H1 (cell line): ENCODE measurements at places on chromosomes 6 and 20.

DNA sequence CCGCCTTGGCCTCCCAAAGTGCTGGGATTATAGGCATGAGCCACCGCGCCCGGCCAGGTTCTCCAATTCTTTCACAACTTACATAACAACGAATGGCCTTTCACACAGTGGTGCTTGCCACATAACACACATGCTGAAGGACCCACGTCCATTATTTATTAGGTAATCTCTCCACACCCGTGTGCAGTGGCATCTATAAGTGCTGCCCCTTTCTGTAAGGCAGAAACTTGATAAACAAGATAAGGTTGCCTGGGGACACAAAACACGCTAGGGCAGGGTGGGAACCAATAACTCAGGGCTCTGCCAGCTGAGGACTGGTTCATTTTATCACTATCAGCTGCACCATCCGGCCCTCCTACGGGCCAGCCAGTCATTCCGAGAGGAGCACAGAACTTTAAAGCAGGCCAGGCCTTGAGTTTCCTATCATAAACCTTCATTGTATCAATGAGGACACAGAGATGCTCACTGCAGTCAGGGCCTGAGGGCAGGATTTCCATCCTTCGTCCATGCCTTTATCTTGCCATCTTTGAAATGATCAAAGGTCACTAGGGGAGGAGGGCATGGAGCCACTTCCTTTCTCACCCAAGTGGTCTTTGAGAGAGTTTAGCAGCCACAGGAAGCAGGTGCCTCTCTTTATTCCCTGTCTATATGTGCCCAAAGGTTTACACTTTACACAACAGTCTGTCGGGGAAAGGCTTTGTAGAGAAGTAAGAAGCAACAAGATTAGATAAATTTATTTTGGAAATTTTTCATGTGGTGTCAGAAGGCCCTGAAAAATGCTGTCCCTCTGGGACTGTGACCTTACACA lies 37.6 kb downstream of the GPLD1 start:
- no peak for DNase-seq

DNA sequence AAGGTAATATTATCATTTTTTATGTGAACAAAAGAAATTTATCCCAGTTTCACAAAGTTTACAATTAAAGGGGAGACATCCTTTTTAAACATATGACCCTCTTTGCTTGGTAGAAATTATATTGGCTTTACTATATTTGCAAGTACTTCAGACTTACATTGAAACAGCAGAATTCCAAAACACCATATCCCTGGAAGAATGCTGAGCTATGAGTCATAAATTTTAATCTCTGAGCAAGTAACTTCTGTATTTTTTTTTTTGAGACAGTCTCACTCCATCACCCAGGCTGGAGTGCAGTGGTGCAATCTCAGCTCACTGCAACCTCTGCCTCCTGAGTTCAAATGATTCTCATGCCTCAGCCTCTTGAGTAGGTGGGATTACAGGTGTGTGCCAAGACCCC lies 240.4 kb downstream of the TBC1D32 start:
- no peak for DNase-seq

- DNase-seq, result no peak
These were observed 35.7 kb upstream of the CDH22 start for GRCh38 chr20:46343975-46344357.

DNA sequence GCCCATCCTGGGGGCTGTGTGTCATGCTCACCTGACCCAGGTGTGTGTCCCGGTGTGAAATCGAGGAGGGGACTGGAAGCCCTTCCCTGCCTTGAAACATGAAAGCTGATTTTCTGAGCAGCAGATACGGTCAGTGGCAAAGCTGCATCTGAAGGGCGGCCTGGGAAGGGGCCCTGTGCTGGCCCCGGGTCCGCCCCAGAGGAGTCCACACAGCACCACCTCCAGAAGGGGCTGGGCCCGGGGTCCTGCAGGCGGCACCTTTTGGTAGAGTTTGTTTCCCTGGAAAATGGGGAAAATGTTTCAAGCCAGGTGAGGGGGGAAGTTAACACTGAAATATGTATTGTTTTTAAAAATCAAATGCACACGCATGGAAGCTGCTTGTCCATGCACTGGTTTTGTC lies 20.8 kb downstream of the UCKL1 start:
- no peak for DNase-seq

DNA sequence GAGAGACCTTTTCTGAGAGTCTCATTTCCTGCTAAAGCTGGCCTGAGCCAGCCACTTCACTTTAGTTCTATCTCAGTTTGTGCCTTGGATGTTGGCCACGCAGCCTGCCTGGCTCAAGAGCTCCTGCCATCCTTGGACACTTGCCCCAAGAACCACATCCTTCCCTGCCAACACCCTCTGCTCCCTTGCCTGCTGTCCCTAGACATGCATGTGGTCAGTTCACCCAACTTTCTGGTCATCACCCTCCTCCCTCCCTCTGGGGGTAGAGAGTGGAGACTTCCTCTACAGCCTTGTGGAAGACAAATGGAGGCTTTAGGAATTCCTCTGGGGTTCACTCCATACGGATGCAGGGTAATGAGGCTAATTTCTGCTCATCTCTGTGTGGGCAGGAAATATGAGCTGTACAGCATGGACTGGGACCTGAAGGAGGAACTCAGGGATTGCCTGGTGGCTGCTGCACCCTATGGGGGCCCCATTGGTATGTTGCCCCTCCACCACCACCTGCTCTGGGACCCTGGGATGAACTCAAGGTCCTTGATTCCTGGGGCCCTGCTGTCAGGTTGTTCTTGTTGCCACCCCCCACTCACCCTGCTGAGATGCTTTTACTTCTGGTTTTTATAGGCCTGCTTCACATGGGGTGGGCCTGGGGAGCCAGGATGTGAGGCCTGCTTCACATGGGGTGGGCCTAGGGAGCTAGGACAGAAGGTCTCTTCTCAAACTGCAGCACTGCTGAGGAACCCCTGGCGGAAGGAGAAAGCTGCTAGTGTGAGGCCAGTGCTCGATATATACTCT lies 13.8 kb upstream of the PTPRA start:
- no peak for DNase-seq

DNA sequence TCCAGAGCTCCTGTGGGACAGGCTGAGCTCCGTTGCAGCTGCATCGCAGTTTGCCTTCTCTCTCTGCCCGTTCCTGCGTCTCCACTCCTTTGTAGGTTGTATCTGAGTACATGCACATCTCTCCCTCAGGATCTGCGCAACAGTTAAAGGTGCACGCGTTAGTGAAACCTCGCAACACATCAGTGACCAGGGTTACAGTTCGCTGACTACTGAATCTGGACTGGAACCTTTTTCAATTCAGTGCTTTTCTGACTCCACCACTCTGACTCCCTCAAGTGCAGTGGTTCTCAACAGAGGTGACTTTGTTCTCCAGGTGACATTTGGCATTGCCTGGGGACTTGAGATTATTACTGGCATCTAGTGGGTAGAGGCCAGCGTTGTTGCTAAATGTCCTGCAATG lies 44.0 kb downstream of the UST start:
- DNase-seq, result no peak

DNA sequence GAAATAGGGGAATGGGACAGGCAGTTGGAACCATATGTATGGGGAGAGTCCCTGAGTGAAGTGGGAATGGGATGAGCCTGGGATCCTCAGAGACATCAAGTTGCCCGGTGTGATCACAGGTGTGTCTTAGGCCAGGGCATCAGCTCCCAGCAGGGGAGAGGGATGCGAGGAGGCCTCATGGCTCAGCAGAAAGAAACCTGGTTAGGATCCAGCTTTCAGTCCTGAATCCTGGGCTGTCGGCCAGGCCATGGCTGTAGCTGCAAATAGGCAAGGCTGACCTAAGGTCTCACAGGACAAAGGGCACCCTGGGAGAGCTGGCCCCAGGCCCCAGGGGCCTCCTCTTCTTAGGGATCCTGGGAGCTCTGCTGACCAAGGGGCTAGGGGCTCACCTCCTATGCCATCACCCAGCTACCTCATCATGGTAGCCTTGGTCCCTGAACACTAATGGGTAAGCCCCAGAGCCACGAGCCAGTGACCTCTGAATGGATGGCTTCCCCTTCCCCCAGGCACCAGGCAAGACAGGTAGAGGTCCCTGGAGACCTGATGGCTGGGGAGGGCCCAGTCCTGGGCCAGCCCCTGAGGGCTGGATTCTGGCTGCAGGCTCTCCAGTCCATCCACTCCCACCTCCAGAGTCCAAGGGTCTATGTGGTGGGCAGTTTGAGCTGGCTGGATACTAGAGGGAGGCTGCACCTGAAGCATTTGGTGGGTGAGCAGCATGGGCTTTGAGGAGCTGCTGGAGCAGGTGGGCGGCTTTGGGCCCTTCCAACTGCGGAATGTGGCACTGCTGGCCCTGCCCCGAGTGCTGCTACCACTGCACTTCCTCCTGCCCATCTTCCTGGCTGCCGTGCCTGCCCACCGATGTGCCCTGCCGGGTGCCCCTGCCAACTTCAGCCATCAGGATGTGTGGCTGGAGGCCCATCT lies at the start of gene SLC22A7:
SLC22A7 (plus strand) TSS at position 617 of the 921 bp plus-strand sequence; CDS start at position 716, 99 bp downstream.
- no peak for DNase-seq

DNA sequence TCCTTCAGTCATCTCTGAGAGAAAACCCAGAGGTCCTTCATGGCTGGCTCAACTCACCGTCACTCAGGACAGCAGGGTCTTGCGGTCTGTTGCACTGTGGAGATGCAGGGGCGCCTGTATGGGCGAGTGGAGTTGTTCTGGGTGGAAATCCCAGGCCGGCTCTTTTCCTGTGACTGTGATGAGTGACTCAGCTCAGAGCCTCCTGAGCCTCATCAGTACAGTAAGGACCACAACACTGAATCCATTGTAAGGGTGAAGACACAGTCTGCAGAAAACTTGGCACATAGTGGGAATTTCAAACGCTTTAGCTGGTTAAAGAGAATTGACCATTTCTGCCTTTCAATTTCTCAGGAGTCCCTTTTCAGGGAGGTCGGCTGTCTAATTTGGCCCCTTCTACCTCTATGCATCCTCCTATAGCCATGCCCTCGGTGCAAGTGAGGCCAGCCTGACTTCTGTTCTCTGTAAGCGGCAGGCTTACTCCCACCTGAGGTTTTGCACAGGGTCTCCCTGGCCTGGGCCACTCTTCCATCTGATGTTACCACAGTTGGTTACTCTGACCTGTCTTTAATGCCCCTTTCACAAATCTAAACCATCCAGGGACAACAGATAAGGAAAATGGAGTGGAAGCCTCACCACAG lies 35.5 kb upstream of the TBXT start:
- no peak for DNase-seq

GRCh38 chr6:128024046-128024445 lies 123.2 kb upstream of the THEMIS start:
- no peak for DNase-seq

DNA sequence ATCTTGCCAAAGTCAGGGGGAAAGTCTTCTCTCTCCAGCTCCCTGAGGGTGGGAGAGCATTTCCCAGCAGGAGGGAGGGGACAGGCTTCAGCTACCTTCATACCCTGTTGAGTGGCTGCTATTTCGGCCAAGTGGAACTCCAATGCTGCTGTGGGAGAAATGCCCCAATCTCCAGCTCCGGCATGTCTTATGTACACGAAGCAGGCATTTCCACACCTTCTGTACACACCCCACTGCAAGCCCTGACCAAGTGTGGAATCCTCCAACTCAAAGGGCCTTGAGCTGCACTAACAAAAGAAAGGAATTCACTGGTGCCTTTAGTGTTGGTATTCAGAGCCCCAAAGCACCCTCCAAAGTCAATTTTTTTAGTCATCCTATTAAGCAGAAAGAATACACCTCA lies 313.6 kb upstream of the NT5E start:
- DNase-seq, result no peak

DNA sequence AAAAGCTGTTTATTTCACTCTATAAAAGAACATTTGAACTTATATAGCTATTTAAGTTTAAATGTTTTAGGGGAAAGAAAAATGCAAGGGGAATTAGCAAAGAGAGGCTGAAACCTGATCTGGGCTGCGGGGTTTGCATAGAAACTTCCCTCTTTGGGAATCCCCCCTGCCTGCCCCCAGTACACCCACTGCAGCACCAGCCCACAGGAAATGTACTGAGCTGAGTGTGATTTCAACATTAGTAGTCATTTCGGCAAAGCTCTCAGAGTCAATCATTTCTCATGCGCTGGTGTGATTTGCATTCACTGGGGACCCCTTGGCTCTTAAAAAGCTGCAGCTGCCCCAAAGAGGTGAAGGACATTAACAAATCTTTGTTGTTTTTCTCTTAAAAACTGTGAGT lies 859.4 kb downstream of the MAFB start:
- DNase-seq, result no peak

GRCh38 chr6:135514706-135515105 lies 17.2 kb upstream of the AHI1 start:
- no peak for DNase-seq

GRCh38 chr6:103872233-103872632 lies 987.5 kb downstream of the HACE1 start:
- DNase-seq, result no peak

DNA sequence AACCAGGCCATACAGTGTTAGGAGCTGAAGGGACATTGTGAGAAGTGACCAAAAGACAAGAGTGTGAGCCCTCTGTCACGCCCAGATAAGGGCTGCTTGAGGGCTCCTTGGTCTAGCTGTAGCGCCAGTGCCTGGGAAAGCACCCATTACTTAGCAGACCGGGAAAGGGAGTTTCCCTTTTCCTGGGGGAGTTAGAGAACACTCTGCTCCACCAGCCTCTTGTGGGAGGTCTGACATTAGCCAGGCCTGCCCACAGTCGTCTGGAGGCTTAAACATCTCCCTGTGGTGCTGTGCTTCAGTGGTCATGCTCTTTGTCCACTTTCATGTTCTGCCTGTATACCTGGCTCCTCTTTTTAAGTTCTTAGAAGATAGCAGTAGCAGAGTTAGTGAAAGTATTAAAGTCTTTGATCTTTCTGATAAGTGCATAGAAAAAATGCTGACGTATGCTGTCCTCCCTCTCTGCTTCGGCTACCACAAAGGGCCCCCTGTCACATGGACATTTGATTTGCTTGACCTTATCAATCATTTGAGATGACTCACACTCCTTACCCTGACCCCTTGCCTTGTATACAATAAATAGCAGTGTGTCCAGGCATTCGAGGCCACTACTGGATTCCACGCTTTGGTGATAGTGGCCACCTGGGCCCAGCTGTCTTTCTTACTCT lies 201.5 kb upstream of the ECI2 start:
- no peak for DNase-seq

DNA sequence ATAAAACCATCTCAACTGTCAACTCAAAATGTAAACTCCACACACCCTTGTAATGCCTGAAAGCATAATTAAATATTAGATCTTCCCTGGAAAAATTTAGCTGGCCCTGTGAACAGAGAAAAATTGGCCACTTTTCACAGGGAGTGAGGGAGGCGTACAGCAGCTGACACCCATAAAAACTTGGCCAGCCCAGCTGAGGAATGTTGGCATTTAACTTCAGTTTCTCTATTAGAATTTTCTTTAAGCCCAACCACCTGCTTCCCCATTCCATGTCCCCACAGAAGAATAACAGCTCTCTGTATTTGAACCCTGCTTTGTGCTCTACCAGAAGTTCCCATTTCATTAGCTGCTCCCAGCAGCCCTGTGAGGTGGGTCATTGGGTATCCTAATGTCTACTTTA lies 41.0 kb downstream of the PKHD1 start:
- DNase-seq, result no peak

- no peak for DNase-seq
These were observed 27.1 kb upstream of the PHACTR3 start for GRCh38 chr20:59577037-59577808.

DNA sequence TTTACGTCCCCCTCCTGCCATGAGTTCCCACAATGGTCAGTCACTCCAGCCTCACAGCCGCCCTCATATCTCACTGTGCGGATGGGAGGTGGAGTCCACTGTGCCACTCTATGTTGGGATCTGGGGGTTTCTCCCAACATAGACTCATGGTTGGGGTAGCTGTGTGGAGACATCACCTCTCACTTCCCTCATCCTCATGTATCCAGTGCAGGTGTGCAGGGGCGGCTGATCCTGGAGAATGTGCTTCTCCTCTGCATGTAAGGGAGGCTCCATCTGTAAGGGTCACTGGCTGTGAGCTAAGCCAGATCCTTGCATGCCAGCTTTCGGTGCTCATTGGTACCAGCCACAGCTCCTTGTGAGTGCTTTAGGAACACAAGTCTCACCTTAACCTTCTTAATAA lies 400.8 kb downstream of the CDH26 start:
- no peak for DNase-seq
